ENCODE measurements at places on chromosomes 3 and 15. TPM values are rescaled to one million over a fixed set of nuclear protein-coding genes. Genes with fewer than 3 reads are reported as not detected.
A peak's percentile ranks its signal among the peaks of the same experiment; 100 is the strongest.

DNA sequence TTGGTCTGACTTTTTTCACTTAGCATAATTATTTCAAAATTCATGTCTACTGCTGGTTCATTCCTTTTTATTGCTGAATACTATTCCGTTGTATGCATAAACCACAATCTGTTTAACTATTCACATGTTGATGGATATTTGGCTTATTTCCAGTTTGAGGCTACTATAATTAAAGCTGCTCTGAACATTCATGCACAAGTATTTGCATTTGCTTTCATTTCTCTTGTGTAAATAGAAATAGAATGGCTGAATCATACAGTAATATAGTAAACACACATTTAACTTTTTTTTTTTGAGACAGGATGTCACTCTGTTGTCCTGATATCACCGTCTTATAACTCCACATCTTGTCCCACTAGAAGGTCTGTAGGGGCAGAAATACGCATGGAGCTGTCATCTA, 57.3 kb downstream of the NMNAT3 start:
- no peak for DNase-seq

DNA sequence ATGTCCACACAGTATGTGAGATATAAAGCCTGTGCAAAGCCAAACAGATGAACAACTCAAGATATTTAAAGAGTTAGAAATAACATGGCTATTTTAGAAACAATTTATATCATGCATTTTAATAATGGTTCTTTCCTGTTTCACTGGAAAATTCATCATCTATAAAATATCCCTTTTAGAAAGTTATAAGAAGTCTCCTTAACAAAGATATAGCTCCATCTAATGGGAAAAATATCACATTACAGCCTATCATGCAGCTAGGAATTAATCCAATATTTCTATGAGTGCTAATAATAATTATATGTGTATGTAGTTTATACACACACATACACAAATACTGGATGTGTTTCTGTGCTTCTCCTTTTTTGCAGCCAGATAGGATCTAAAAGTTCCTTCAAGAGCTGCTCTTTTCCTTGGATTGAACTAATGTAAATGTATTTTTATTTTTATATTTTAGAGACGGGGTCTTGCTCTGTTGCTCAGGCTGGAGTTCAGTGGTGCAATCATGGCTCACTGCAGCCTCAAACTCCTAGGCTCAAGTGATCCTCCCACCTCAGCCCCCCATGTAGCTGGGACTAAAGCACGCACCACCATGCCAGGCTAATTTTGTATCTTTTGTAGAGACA, 21.6 kb downstream of the RPL22L1 start:
- no peak for DNase-seq

The CSPG4 gene
- 0.23 TPM for total RNA-seq

GRCh38 chr3:112782491-112782890, 64.2 kb downstream of the CD200R1L start:
- DNase-seq: no peak

The GOLGA6L7 gene
- total RNA-seq: not detected

DNA sequence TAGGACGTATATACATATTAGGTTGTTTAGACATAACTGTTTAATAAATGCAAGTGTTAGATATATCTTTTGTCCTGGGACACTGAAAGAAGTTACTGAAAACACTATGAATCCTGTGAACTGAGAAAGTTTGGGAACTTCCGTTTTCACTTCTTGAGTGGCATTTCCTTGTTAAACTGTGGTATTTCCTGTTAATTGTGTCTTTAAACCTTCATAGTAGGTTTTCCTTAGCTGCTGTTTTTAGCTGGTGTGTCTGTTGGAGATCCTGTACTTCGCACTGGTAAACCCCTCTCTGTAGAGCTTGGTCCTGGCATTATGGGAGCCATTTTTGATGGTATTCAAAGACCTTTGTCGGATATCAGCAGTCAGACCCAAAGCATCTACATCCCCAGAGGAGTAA, 37.1 kb downstream of the ATP6V1A start:
- no peak for DNase-seq

DNA sequence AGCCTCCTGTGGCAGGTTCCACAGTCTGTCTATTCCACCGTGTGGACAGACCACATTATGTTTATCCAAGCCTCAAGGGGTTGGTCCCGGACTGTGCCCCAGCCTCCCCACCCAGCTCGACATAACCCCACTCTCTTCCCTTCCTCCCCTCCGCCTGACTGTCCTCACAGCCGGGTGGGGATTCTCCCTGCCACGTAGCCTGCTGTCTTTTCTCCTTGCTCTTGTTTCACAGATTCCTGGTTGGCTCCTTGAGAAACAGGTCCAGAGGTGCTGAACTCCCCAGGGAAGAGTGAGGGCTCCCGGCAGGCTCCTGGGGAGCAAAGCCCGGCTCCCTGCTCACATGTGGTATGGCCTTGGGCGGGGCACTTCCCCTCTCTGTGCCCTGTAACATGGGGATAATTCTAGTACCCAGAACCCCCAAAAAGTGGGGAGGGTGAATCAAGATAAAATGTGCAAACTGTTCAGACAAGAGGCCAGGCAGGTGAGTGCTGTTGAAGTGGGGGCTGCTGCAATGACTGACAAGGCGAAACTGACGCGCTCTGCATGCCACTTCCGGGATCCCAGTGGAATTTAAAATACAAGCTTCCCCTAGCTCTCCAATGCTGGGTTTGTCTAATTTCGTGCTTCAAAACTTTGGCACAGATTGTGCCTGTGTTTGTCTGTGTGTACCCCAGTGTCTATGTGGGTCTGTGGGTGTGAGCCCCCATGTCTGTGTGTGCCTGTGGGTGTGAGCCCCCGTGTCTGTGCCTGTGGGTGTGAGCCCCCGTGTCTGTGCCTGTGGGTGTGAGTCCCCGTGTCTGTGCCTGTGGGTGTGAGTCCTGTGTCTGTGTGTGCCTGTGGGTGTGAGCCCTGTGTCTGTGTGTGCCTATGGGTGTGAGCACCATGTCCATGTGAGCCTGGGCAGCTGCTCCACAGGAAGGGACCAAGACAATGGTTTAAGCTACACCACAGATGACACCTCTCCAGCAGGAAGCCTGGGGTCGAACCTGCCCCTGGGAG, 160.6 kb upstream of the IQSEC1 start:
- no peak for DNase-seq

DNA sequence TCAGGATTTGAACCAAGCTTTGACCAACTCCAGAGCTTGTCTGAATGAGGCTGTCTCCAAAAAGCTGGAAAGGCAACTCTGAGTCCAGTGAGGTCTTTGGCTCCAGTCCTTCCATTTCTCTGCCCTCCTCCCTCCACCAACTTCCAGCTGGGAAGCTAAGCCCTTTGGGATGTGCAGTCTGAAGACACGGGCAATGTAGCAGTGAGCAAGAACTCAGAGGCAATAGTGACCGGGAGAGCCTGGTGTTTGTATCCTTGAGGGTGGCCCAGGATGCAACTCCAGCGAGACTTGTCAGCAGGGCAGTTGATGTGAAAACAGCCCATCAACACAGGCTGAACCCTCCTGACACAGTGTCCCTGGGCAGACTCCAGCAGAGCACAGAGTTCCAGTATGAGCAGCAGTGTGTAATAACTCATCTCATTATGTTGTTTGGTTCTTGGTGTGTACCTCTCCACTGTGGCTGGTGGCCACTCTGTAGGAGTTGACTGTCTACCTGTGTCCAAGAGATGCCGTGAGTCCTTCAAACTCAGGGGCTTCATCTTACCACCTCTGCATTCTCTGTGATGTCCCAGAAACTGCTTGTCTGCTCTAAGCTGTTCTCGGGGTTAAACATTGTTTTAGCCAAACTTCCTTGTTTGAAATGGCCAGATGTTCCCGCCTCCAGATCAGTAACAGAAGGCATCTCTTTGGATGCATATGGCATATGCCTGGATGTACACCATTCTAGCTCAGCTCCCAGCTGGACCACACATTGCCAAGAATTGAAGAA, 6.6 kb downstream of the CDCP1 start:
- DNase-seq: no peak

The H1-8 gene
- total RNA-seq: not detected

The SLC9C1 gene
- not detected for total RNA-seq

DNA sequence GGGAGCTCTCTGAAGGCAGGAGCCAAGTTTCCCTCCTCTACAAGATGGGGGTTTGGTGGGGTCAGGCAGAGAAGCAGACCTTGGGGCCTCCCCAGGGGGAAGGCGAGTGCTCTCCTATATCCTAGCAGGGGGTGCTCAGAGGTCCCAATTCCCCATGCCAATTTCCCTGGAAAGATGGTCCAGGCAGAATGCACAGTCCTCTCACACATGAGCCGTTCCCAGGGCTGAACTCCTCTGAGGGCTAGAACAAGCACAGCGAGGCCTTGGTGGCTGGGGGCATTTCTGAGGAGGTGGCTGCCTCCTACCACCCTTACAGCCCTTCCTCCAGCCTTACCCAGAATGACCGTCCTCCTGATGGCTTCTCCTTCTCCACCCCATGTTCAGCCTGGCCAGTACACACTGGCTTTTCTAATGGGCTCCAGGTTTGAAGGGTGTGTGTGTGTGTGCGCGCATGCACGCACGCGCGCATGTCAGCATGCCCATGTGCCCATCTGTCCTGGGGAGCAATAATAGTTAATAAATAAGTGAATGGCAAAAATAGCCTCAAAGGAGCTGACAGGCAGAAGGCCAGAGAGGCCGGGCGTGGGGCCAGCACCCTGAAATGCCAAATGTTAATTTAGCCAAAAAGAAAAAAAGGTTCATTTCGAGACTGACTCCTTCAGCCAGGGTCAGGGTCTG, 24.4 kb downstream of the ADCY5 start:
- peak; percentile 86 for DNase-seq

DNA sequence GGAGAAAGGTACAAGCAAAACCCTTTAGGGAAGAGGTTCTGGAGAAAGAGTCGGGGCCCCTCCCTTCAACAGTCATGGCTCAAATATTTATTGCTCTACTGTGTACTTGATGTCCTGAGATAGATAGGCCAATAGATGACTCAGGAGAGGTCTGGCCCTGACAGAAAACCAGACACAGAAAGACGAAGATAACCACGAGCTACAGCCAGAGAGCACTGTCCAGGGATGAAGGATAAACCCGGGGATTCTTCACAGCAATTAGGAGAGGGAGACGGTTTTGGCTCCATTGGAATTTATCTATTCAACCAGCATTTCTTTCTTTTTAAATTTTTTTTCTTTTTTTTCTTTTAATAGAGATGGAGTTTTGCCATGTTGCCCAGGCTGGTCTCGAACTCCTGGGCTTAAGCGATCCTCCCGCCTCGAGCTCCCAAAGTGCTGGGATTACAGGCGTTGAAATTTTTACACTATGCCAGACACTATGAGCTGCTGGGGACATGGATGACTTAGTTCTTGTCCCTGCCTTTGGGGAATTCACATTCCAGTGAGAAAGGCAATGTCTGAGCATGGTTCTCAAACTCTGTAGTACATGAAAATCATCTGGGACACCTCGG, 4.6 kb upstream of the CIDEC start:
- no peak for DNase-seq

DNA sequence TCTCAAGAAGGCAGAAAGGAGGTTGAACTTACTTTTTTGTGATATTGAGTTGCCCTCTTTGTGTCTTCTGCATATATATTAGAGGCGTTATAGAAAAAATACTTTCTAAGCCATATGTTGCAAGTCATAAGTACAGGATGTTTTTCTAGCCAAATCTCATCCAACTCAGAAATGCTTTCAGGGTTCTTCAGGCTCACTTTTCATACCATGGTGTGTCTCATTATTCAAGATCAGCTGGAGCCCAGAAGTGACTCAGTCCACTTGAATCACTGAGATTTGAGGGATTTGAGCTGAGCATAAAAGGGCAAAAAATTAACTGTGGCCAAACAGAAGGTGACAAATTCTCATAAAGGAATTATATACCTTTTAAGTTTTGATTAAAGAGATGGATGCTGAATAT, 157.3 kb downstream of the WNT5A start:
- no peak for DNase-seq

Data from left lobe of liver (tissue), 2 donors.